ENCODE measurements at places on chromosomes 12 and 14.
A peak's percentile ranks its signal among the peaks of the same experiment; 100 is the strongest.

- DNase-seq = no peak
These were observed 36.4 kb downstream of the NFKBIA start for GRCh38 chr14:35368139-35368460.

- no peak for DNase-seq
These were observed 13.2 kb upstream of the KRT78 start for GRCh38 chr12:52862023-52862422.

DNA sequence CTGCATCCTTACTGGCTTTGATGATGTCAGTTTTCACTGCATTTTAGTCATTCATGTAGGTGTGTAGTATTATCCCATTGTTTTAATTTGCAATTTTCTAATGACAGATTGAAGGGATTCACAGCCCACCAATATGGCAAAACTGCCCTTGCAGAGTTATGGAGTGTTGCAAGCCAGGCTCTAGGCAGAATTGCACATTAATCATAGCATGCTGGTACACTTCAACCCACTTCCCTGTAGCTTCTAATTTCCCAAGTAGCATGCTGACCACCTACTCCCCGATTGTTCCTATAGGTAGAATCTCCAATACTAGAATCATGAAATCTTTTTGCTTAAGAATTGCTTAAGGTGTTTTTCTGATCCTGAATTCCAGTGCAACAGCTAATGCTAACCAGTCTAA lies 5.2 kb upstream of the RNASE6 start:
- no peak for DNase-seq

GRCh38 chr14:62301080-62301479 lies 538.9 kb downstream of the SNAPC1 start:
- no peak for DNase-seq

GRCh38 chr12:10191865-10192264 lies 13.0 kb downstream of the TMEM52B start:
- no peak for DNase-seq

- no peak for DNase-seq
These were observed 2.5 kb downstream of the PGF start for GRCh38 chr14:74952697-74953484.

DNA sequence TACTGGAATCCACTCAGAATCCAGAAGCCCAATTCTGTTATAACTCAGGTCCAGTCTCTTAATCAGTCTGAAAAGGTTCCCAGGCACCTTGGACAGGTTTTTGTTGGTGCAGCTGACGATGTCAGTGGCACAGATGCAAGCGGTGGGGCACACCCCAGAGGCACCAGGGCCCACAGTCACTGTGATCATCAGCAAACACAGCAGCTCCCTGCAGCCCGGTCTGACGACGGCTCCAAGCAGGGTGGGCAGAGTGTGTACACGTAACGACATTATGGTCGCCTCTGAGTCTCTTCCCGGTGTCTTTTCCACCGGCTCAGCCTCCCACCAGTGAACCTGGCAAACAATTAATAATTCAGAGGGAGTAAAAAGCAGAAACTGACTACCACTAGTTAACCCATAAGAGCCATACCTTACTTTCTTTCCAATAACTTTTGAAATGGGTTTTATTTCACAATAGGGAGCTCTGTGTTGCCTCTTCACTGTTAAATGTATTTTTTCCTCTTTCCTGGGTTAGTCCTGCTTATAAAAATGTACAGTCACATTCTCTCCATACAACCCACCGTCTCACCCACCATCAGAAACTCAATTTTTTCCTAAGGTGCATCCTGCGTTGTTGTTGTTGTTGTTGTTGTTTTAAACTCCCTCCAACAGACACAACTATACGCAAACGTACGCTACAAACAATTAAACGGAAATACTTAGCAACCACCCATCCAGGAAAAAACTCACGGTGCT lies 521 bp upstream of the PCED1B start:
- no peak for DNase-seq

DNA sequence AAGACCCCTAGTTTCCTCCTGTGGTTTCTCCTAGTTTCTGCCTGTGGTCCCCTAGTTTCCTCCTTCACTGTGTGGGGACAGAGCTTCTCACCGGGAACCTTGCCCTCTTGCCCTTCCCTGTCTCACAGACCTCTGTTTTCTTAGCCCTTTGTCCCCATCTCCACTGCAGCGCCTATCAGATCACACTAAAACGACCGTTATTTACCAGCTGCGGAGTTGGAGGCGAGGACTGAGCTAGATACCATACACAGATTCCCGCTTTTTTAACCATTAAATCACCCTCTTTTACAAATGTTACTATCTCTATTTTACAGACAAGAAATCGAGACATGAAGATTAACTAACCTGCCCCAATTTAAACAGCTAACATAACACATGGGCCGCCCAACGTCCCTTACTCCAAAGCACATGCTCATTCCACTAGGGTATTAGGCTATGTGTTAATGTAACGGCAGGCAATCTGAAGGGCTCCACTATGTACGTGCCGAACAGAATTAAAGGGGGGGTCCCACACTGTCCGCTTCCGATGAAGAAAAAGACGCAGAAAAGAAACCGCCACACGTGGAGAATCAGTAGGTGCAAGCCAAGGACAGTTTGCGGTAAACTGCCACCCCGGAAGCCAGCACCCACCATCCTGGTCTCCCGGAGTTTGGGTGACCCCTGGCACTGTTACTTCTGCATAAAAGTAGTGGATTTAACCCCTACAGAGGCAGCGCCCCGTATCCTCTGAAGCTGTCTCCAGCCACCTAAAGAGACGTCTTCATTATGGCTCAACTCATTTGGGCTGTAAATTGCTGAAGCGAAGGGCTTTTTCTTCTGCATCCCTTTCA lies 1.9 kb upstream of the FKBP4 start:
- DNase-seq = no peak

- DNase-seq = no peak
These were observed 27.2 kb upstream of the MLXIP start for GRCh38 chr12:122051231-122051876.

DNA sequence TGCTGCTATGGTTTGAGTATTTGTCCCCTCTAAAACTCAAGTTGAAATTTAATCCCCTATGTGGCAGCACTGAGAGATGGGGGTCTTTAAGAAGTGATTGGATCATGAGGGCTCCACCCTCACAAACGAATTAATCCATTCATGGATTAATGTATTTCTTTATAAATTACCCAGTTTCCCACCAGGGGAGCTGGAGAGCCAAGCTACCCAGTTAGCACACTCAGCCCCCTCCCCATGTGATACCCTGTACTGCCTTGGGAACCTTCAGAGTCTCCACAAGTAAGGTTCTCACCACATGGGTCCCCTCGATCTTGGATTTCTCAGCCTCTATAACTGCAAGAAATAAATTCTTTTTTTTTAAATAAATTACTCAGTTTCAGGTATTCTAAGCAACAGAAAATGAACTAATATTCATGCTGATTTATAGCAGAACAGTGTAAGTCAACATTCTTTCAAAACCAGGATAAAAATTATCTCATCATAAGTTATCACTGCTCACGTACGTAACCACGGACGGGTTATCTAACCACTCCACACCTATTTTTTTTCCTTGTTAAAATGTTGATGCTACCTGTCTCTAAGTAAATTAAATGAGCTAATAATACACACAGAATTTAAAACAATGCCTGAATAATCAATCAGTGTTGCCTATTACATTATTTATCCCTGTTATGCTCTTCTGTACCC lies 3.6 kb downstream of the NAP1L1 start:
- no peak for DNase-seq

DNA sequence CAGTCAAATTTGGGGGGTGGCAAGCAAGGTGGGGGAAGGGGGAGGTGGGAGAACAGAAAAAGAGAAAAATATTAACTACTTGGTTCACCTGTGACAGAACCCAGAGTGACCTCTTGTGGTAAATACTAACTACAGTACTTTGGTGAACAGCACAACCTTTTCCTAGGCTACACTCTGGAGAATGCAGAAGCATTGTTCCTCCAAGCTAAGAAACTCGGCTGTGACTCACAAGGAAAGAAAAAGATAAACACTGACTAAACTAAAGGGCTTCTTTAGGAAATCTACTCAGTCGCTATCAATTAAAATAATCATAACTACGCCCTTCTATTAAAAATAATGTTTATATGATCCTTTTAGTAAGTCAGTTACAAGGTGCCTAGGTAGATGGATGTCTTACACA lies 5.4 kb downstream of the KCNH5 start:
- DNase-seq = no peak

- DNase-seq = no peak
These were observed 17.7 kb upstream of the PCNX1 start for GRCh38 chr14:70889555-70889954.

DNA sequence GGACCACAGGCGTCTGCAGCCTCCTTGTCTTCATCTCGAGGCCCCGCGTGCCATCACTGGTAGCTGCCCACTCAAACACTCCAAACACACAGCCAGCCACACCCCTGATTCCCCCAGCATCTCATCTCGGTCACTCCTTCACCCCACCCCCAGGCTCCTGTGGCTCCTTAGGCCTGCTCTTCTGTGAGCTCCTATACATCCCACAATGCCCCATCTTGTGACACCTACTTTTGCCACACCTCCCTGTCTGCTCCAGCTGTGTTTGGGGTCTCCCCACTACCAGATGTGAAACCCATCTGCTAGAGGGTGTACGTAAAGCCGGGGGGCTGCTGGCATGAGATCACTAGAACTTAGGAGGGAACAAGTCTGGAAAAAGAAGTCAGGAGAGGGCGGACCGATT lies 4.1 kb downstream of the AKT1 start:
- DNase-seq = no peak

- no peak for DNase-seq
These were observed 91.9 kb downstream of the DPF3 start for GRCh38 chr14:72801836-72802587.

- no peak for DNase-seq
These were observed 3.9 kb downstream of the BCAT1 start for GRCh38 chr12:24945039-24945438.

GRCh38 chr14:106235356-106236159 lies 709.2 kb downstream of the TMEM121 start:
- no peak for DNase-seq

- no peak for DNase-seq
These were observed 754 bp upstream of the BCL2L14 start for GRCh38 chr12:12069821-12070548.

DNA sequence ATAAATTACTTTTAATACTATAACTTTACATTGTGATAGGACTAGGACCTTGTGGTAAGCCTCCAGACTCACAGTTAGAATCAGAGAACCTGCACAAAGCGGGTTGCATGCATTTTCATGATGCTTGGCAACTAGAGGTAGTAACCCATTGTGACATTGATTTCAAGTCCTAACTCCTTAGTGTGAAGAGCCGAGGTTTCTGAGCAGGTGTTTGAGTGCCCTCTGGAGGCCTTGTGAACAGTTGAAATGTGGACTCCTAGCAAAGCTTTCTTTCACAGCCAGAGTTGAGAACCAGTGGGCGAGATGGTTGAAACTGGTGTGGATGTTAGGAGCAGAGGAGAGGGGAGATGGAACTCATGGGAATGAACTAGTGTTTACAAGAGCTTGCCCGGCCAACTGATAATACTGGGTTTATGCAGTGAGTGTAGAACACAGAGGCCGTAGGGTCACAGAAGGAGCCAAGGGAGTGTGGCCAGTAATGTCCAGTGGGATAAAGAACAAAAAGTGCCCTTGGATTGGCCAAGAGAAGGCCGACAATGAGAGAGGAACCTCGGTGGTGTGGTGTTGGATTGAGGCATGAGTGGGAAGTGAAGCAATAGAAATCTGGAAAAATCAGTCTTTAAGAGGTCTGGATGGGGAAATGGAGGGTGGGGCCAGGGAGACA lies 10.9 kb downstream of the ZNF664 start:
- peak; percentile 14 for DNase-seq

GRCh38 chr12:109436188-109436560 lies 40.9 kb downstream of the KCTD10 start:
- no peak for DNase-seq

DNA sequence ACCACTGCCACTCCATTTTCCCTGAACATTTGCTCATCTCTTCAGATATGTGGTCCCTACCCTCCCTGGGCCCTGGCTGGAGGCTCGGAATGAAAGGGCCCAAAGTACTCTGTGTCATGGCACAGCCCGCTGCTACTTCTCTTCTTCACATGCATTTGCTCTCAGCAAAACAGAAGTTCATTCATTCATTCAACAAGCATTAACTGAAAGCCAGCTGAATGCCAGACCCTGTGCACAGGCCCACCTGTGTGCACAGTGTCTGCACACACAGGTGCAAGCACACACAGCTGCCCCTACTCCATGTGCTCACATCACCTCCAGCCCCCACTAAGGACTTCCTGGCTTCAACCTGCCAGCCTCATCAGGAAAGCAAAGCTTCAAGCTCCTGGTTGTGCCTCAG lies 7.8 kb downstream of the WNT1 start:
- DNase-seq = no peak

GRCh38 chr12:104309446-104309993 lies 6.0 kb downstream of the EID3 start:
- DNase-seq = no peak

DNA sequence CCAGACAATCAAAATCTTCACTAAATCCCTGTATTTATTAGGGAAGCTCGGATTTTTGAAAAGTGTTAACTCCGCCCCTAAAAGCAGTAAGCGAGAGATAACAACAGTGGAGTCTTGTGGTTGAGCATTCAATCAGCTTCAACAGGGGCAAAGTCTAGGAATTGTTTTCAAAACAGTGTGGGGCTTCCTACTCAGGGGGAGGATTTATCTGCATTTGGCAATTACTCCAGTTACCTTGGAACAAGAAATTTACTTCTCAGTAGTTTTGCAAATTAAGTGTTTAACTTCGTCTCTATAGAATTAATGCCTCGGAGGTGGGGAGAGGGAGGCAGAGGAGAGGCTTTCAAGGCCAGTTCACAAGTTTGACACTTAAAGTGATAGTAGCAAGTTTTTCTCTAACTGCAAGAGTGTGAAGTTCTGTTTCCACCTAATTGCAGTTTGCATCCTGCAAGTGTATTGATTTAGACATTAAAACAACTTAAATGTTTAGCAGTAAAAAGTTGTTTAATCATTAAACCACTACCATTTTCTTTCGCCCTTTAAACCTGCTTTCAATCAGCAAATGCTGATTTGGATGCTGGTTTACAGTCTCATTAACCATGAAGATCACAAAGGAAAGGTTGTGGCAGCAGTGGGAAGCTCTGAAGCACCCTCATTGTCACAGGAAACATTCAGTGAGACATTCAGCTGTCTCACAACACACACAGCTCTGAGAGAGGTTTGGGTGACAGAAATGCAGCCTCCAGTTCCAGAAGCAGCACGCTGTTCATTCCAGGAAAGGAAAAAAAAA lies 102.0 kb downstream of the HMGA2 start:
- no peak for DNase-seq

GRCh38 chr12:109385339-109386058 lies 37.8 kb downstream of the MYO1H start:
- no peak for DNase-seq

- DNase-seq = no peak
These were observed 393.3 kb upstream of the RPL10L start for GRCh38 chr14:47044841-47045240.

DNA sequence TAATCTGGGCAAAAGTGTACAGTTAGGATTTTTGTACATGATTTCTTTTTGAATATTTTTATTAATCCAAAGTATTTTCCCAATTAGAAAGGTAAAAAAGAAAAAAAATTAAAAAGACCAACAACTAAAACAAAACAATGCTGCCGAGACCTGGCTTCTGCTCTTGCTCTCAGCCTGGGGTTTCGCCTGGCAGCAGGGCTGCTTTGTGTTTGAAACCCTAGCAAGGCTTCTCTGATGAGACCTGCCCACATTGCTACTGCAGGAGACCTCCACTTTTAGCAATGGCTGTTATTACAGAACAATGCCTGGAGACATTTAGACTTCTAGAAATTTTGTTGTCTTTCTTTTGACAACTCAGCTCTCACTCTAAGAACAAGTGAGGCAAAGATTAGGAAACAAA lies 1153.0 kb upstream of the TMEM132C start:
- DNase-seq = no peak

- DNase-seq = no peak
These were observed 31.3 kb downstream of the PLXNC1 start for GRCh38 chr12:94179723-94180122.

Measured in stimulated activated naive CD4-positive, alpha-beta T cell treated with Interleukin-2 at 50 U/mL for 16 hours (primary cell).